ENCODE measurements at places on chromosomes 4 and X.

- DNase-seq = no peak
Measured at GRCh38 chrX:128928636-128929035, 594.7 kb downstream of the SMARCA1 start.

DNA sequence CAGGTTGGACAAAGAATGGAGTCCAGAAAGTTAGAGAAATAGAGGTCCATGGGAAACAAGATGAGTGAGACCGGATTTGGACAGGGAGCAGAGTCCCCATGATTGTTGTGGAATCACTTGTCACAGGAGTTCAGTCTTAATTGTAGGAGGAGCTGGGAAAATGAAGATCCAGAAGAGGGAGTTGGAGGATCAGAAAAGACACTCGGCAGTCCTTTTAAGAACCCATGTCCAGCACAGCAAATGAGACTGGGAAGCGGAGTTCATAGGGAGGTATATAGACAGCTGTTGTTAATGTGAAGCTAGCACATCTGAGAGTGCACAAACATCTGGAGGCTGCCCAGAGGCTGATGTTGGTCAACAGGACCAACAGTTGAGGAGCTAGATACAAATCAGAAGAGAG lies 111.4 kb upstream of the RXFP1 start:
- DNase-seq = no peak

- no peak for DNase-seq
Measured at GRCh38 chr4:83490876-83491450, 6.1 kb upstream of the ABRAXAS1 start.

DNA sequence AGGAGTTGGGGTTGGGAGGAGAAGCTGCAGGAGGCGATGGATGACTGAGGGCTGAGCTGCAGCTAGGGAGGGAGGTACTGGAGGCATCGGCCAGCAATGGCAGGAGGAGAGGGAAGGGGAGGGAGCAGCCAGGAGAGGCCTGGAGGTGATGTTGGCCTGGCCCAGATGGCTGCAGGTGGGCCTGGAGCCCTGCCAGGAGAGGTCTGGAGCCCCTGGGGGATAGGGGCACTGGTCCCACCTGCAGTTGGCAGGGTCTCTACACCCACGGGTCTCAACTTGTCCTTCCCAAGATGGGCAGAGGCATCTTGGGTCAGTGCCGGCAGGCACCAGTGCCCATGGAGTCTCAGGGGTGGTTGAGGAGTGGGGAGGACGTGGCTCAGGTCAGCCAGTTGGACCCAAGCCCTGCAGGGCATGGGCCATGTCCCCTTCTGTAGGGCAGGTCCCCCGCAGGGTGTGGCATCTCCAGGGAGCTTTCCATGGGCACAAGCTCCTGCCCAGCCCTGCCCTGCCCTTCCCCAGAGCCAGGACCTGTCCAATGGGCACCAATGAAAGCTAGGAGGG lies 2.7 kb upstream of the MXD4 start:
- no peak for DNase-seq

DNA sequence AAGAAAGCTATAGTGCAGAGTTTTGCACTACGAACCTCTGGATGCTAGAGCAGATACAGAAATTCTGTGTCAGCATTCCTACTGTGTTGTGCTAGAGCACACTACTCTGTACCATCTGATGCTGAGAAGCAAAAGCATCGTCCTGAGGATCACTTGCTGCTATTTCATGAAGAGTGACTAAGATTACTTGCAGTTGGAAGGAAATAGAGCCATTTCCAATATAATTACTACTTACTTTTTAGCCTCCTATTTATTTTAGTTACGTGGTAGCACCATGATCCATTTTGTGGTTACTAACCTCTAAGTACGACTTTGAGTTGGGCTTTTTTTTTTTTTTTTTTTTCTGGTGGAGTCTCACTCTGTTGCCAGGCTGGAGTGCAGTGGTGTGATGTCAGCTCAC lies 226.7 kb downstream of the PALLD start:
- no peak for DNase-seq

- DNase-seq = no peak
Measured at GRCh38 chrX:16992445-16992844, 46.0 kb downstream of the REPS2 start.

GRCh38 chrX:53695946-53696549 lies 9.5 kb upstream of the HUWE1 start:
- no peak for DNase-seq

- no peak for DNase-seq
Measured at GRCh38 chr4:153326513-153326912, 18.0 kb upstream of the MND1 start.

- no peak for DNase-seq
Measured at GRCh38 chrX:123236859-123237258, 52.8 kb downstream of the GRIA3 start.

- DNase-seq = no peak
Measured at GRCh38 chrX:53445977-53446376, 11.8 kb upstream of the HSD17B10 start.

DNA sequence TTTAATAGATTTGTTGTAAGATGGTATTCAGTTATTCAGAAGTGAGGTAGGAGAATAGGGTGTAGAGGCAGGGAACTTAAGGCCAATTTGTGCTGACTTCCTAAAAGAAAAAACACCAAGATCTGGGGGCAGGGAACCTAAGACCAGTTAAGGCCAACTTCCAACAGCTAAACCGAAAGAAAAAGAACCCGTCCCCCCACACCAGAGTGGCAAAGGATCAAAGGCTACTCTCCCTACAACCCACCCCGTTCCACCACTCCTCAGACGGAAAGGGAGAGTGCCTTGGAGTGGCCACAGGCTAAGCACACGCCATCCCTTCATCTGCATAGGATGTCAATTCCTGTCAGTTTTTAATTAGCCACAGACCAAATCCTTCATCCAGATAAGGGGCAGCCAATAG lies 3.7 kb upstream of the ZNF718 start:
- DNase-seq = no peak

- no peak for DNase-seq
Measured at GRCh38 chr4:144658015-144658567, 12.1 kb downstream of the HHIP start.

DNA sequence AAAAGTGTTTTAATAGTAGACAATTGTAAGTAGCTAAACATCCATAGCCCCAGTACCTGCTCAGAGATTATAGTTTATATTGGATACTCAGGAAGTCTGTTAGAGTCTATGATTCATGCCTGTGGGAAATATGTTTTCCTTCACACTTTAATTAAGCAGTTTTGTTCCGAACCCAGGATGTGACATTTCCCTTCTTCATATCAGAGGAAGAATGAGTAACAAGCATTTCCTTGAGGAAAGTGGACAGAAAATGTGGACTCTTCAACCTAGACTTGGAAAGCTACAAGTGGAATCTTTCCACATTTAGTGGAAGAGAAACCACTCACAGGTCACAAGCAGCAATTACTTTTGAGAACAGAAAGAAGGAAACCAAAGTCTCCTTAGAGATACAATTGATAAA lies 419.4 kb downstream of the C4orf33 start:
- DNase-seq = no peak

DNA sequence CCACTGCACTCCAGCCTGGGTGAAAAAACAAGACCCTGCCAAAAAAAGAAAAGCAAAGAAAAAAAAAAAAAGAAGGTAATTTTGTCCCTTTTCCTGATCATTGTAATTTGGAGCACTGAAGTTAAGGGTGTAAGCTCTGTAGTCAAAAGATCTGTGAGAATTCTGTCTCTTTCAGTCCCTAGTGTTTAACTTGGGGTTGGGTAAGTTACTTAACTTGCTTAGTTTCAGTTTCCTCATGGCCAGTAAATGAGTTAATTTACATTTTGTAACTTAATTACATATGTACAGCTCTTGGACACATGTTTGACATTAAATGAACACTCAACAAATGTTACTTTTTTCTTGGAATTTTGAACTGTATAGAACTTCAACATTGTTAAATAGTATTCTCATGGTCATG lies 10.9 kb upstream of the UBE2K start:
- no peak for DNase-seq

DNA sequence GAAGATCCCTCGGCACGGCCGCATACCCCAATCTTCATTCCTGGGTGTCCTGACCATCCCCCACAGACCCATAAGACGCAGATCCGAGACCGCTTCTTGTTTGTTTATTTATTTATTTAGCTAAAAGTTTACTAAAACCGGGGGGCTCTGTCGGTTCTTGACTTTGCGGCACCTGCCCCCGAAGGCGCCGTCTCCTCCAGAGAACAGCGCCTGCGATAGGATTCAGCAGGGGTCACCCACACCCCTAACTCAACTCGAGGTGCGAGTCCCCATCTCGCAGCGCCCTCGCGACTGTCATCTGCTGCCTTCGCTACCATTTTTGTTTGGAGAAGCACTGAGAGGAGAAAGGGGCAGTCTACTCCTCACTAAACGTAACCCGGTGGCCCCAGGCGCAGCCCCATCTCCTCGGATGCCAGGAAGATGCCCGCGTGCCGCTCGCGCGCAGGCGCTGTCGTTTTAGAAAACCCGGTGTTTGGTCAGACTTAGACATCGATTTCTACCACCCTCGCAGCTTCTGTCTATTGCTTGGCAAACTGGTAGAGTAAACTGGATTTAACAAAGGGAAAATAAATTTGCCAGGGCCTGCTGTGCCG lies 18.9 kb upstream of the GPR101 start:
- DNase-seq = no peak

DNA sequence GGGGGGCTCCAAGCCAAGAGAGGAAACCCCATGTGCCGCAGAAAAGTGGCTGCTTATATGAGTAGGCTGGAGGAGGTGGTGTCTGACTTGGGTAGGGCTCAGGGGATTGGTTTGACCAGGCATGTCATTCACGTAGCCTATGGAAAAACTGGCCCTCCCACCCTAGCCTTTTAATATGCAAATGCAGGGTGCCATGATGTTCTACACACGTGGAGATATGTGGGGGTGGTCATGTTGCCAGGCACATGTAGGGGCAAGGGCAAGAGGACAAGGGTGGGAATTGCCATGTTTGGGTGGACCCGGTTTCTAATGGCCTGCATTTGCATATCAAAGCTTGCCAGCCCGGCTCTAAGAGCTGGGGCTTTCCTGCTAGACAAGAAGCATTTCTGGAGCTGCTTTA lies 86.9 kb upstream of the SHISA3 start:
- no peak for DNase-seq

Measured in AG04449 (cell line).